ENCODE measurements at places on chromosomes 5 and 9.

DNA sequence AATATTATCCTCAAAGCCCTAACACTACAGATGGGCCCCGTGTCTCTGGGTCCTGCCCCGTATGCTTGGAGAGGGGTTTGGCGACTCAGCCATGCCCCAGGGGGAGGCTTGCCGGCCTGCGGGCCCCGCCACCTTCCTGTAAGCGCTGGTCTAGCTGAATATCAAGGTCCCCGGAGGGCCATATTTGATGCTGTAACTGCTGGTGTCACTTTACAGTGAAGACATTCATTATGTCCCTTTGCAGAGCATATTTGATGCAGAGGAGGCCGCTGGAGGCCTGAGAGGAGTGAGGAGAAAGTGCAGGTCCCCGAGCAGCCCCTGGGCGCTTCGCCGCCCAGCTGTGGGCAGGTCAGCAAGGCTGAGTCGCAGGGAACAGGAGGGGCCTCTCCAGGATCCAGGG is 16.8 kb downstream of the IRX4 start:
- DNase-seq, result no peak

DNA sequence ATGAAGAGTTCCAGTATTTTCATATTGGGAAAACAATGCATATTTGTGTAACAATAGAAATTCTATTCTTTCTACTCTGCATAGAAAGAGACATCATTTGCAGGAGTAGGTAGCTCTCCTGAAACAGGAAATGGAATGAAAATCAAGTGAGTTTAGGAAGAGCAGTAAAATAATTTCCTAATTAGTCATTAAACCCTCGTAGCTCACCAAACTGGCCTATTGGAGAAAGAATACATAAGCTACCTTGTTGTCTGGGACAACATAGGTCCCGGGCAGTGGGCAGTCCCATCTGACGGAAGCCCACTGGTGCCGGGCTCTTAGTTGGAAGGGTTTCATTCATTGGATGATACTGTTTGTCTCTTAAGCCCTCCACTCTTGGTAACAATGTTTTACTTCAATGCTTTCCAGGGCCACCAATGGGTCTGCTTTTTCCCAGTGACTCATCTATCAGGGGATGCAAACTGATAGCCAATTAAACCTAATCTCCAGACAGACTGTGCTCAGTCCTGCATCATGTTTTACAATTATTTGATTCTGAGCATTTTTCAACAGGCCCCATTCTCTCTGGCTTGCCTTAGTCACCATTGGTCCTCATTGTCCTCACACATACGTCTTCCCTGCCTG is 46.5 kb downstream of the GNA14 start:
- DNase-seq, result no peak

- DNase-seq, result no peak
These were observed 30.1 kb downstream of the ISOC1 start for GRCh38 chr5:129124608-129125007.

DNA sequence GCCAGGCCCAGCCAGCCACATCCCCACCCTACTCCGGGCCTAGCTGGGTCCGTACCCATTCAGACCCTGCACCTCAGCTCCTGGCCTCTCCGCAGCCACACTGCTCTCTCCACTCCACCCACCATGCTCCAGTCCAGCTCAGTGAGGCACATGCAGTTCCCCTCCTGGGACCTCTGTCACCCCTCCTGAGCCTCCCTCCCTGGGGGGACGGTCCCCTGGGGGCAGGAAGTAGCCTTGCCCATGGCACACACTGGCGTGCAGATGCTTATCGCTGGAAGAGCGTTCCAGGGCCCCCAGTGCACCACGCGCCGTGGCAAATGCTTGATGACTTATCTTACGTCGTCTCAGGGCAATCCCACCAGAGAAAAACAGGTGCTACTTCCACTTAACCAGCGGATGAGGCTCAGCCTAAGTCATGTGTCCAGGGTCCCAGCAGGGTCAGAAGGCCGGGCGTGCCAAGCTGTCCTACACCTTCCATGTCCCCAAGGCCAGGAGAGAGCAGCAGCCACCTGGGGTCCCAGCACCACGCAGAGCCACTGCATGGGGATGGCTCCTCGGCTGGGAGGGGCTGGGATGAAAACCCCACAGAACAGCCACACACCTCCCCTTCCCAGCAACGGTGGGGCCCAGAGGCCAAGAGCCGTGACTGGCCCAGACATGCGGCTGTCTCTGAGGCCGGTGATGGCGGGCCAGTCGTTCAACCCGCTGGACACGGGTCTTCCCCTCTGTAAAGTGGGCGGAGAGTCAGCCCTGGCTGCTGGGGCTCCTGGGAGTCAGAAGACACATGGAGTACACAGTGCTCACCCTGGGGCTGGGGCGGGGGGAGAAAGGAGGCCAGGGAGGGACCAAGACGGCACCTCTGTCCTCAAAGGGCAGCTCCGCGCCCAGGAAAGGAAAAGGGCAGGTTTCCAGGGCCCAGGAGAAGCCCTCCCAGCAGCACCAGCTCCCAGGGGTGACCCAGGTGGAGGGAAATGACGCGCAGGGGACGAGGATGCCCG is 2.6 kb upstream of the CCDC187 start:
- no peak for DNase-seq

GRCh38 chr5:35870605-35871004 is 13.9 kb downstream of the IL7R start:
- no peak for DNase-seq

- DNase-seq, result no peak
These were observed 59.1 kb upstream of the TLR4 start for GRCh38 chr9:117644932-117645636.

GRCh38 chr9:35714123-35714522 is 17.9 kb downstream of the TLN1 start:
- no peak for DNase-seq

DNA sequence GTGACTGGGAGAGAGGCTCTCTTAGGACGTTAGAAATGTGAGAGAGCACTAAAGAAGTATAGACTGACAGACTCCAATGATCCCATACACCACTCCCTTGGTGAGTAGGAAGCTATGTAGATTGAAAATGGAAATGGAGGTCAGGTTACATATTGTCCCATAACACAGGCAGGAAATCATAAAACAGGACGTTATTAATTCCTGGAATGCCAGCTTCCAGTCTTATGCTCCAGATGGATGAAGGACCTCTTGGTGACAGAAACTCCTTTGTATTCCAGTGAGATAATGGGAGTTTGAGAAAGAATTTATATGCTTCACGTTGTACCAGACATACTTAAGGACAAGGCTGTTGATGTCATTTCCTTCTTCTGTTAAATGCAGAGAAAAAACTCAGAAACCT is 338.2 kb upstream of the ITGA1 start:
- DNase-seq, result no peak

DNA sequence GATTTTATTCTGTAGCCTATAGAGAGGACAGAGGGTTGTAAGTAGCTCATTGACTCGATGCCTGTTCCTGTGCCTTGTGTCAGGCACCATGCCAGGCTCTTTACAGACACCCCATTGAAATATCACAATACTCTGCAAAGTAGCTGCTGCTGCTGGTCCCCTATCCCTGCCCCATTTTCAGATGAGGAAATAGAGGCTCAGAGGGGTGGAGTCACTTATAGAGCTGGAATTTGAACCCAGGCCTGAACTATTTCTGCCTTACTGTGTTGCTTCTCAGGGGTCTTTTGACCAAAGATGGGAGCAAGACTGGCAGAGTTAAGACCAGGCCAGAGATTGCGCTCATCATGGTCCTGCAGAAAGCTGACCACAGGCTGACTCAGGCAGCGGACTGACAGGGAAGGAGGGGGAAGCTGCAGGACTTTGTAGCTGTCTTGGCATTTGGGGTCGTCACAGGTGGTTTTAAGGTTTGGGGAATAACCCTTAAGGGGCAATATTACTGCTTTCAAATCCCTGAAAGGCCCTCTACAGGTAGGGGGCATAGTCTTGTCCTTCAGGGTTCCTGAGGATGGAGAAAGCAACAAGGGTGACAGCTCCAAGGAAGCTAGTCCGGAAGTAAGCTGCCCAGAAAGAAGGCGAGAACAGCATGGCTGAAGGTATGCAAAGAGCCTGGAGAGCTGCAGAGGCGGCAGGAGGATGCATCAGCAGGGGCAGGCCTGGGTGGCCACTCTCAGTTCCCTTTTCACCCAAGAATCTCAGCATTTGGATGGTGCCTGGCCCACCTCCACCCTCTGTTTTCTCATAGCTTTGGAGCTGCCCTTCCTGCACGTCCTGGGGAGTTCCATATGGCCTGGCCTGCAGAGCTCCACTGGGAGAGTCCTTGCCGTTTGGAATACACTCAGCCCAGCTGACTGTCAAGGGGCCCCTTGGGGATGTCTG is 18.3 kb upstream of the NDST1 start:
- no peak for DNase-seq

DNA sequence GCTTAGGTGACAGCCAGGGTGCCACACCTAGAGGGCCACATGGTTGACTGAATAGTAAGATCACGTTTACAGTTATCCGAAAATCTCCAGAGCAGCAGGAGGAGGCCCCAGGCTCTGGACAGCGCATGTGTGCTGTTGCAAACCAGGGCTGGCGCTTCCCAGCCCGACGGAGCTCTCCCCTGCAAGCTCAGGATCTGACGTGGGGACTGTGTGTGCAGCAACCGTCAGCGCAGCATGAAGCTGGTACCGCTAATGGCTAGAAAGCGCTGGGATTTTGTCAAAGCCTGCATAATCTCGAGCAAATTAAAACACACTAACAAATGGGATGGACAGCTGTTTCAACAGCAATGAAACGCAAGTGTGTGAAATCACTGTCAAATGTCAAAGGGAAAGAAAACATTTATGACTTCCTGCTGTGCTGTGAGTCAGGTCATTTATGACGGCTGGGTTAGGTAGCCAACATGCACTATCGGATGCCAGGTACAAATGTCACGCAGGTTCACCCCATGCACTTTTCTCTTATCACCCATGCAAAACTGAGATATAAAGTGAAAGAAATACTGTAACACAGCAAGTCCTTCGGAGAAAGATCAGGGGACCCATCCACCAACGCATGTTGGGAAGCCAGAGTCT is 7.5 kb downstream of the SURF4 start:
- no peak for DNase-seq

GRCh38 chr5:16755641-16756040 is 138.8 kb upstream of the RETREG1 start:
- DNase-seq, result no peak

GRCh38 chr5:143888912-143889311 is 77.0 kb downstream of the HMHB1 start:
- no peak for DNase-seq

DNA sequence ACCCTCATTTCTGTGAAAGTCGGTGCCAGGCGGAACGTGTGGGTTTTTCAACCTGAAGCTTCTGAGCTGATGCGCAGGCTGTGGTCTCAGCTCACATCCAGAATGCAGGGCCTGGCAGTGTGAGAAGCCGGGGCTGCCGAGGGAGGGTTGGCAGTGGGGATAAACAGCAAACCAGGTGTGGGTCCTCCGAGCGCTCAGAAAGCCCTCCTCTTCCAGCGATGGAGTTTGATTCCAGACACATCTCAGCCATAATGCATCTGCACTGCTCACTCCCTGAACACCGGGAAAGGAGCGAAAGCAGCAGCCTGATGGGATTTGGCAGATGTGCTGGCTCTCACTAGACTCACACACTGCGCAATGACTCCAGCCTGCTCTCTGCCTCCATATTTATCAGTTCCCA is 280.1 kb downstream of the HSPA4 start:
- DNase-seq, result no peak

All from stimulated activated CD8-positive, alpha-beta memory T cell treated with anti-CD3 and anti-CD28 coated beads, Interleukin-7, amount 100 ng/mL, for 48 hours (primary cell).